ENCODE measurements at places on chromosomes 1 and 21.

- no peak for DNase-seq
These were observed 28.4 kb downstream of the RASAL2 start for GRCh38 chr1:178122283-178122682.

DNA sequence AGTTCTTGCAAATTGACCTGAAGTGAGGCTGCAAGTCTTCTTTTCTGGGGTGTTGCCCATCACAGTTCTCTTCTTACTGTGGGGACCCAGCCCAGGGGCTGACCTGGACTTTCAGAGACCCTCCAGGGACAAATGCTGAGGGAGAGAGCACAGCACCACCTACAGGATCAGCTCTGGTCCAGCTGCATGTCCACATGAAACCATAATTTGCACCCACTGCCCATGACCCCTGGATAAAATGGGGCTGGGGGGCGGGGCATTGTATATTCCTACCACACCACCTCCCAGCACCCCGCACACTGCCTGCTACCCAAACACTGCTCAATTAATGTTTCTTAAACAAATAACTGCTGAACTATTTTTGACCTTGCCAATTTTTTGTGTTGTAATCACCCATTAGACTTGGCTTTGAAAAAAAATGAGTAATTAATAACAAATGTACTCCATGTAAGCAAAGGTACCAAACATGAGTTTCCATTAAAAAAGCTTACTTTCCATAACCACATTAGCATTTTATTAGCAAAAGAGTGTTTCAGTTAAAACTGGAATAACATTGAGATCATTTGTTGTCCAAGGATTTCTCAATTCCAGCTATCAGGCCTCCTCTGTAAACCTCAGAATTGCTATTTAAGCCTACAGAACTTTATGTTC, 168.0 kb upstream of the RAB4A start:
- no peak for DNase-seq

DNA sequence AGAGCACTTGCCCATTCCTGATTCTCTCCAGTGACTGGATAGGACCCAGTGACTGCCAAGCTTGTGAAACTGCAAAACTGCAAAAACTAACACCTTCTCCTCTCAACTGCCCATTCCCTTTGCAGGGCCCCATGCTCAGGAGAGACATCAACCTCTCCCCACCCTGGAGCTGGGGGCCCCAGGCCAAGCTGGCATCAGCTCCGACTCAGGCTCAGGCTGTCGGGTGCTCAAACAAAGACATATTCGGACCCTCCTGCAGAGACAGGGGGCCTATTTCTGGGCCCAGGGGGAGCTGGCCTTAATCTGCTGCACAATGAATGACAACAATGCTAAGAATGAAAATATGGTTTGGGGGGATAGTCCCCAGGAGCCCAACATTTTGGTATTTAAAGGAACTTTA, 11.8 kb downstream of the LMX1A start:
- no peak for DNase-seq

- DNase-seq: no peak
These were observed 704.9 kb upstream of the CHRM3 start for GRCh38 chr1:238681451-238681850.

GRCh38 chr1:13679651-13680050, 20.3 kb upstream of the PRDM2 start:
- DNase-seq: no peak

DNA sequence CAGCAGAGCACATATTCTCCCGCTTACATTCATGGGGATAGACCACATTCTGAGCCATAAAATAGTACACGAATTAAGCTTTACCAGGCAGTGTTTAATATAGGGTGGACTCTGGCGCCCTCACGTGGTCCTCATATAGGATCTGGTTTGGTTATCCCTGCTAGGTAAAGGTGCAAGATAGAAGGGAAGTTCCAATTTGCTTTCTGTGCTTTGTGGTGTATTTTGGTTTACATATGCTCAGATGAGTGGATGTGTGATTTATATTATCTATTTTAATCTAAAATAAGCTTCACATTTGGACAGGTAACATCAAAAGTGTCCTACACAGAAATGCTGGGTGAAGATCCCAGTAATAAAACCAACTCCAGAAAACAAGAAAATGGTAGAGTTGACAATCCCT, 3.6 kb downstream of the CR1 start:
- peak; percentile 43 for DNase-seq

GRCh38 chr21:32978331-32979270, 47.1 kb upstream of the OLIG2 start:
- DNase-seq: no peak
